Peyer's patch (tissue), 4 donors: ENCODE measurements at places on chromosomes 4 and X. TPM values are rescaled to one million over a fixed set of nuclear protein-coding genes. Genes with fewer than 3 reads are reported as not detected.

- H3K4me1 ChIP-seq: no peaks in the 10 kb centered on the region
- H3K27ac ChIP-seq: peak within 1 kb of the TSS; percentile 67
- H3K4me3 ChIP-seq: peak within 1 kb of the TSS; percentile 60
- no peaks in the 10 kb centered on the region for H3K36me3 ChIP-seq
- peak; percentile 78 for DNase-seq
These were observed at the start of gene GPRASP1 for GRCh38 chrX:102651242-102652011. Gene GPRASP1 (plus strand): TSS chrX:102651483. CDS start chrX:102653914, 2,431 bp downstream.

The TRO gene
- total RNA-seq: 2.6 TPM

The HSFX3 gene
- not detected for total RNA-seq

- H3K4me3 ChIP-seq: no peak overlapping the region
- H3K27me3 ChIP-seq: no peaks in the 10 kb centered on the region
- H3K27ac ChIP-seq: no peak overlapping the region
- H3K4me1 ChIP-seq: no peaks in the 10 kb centered on the region
- no peaks in the 10 kb centered on the region for H3K36me3 ChIP-seq
These were observed 744.0 kb downstream of the FSTL5 start for GRCh38 chr4:161419822-161420221.

- no peaks in the 10 kb centered on the region for H3K36me3 ChIP-seq
- no peak for DNase-seq
- H3K27ac ChIP-seq: peak overlapping the region; percentile 38
- H3K4me1 ChIP-seq: peaks cover 20% of the 10 kb centered on the region
- H3K27me3 ChIP-seq: no peaks in the 10 kb centered on the region
- no peak overlapping the region for H3K4me3 ChIP-seq
These were observed 2.1 kb downstream of the JAKMIP1 start for GRCh38 chr4:6198278-6198677.

DNA sequence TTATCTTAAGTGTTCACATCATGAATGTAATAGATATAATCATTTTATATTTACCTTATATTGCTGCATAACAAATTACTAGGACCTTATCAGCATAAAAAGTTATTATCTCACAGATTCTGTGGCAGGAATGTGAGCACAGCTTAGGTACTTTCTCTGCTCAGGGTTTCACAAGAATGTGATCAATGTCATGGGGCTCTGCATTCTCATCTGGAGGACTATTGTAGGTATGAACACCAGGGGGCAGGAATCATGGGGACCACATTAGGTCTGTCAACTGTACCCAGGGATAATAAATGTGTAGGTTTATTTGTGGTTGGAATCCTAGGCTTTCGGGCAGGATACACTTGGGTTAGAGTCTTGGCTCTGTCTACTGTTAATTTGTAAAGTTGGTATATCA is 519.2 kb downstream of the ARAP2 start:
- no peak overlapping the region for H3K4me3 ChIP-seq
- no peak for DNase-seq
- H3K4me1 ChIP-seq: no peaks in the 10 kb centered on the region
- no peak overlapping the region for H3K27ac ChIP-seq
- no peaks in the 10 kb centered on the region for H3K36me3 ChIP-seq

The HHIP gene
- 3.0 TPM for total RNA-seq

DNA sequence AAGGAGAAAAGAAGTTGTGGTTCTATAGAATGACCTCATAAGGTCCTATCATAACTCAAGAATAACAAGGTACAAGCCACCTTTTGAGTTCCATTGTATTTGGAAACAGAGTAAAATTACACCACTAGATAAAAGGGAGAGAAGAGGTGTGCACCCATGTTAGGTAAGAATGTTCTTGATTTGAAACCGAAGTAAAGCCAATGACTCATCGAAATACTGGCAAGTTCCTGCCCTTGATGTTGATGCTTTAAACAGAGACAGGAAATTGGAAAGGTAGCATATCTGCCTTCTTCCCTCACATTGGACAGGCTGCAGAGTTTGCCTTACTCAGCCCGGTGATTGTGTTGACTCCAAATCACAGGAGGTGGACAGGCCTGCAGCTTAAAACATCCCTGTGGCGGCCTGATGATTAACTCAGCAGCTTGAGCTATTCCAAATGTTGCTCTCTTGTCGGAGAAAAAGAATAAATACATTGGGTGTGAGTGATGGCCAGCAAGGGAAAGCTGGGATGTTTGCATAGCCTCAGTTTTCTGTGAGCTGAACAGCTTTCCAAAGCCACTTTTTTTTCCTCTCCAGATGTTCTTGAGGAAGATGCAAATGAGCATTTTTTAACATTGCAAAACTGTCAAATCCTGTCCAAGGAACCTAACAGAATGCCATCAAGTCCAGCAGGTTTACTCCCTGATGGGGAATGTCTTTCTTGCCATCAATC is 321.1 kb downstream of the NKX6-1 start:
- DNase-seq: no peak
- no peak overlapping the region for H3K27ac ChIP-seq
- no peak overlapping the region for H3K4me3 ChIP-seq
- H3K27me3 ChIP-seq: no peaks in the 10 kb centered on the region

DNA sequence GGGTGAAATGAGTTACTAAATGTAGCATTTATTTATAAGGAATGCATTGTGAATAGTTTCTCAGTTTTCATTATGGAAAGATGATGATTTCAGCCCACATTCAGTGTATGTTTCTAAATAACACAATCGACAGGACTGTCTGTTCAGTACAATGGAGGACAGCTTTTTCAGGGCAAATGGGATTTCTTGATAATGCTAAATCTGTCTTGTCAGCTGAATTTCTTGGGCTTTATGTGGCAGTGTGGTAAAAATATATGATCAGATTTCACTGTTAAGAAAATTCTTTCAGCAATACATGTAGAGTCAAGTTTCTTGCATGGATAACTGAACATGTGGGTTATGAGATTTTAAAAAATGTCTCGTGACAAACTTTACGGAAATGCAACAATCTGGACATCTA is 150.8 kb downstream of the NPNT start:
- no peak overlapping the region for H3K4me3 ChIP-seq
- no peaks in the 10 kb centered on the region for H3K27me3 ChIP-seq
- DNase-seq: no peak
- H3K27ac ChIP-seq: no peak overlapping the region
- H3K36me3 ChIP-seq: no peaks in the 10 kb centered on the region

DNA sequence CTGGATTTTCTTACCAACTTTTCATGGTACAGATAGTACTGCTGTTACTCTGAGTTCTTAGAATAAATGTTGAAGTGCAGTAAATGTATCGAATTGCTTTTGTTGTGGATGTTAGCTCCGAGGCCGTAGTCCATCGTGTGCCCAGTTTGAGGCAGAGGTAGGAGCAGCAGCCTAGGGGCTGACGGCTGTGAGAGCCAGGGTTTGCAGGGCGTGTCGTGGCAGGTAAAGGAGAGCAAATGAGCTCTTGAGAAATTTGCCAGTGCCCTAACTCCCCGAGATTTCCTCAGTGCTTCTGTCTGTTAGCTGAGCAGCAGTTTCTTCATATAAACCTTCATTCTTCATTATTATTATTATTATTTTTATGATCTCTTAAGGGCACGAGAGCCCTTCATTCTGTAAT is 21.6 kb downstream of the PRIMPOL start:
- no peak overlapping the region for H3K27ac ChIP-seq
- DNase-seq: no peak
- peaks cover 32% of the 10 kb centered on the region for H3K36me3 ChIP-seq
- no peak overlapping the region for H3K4me3 ChIP-seq

DNA sequence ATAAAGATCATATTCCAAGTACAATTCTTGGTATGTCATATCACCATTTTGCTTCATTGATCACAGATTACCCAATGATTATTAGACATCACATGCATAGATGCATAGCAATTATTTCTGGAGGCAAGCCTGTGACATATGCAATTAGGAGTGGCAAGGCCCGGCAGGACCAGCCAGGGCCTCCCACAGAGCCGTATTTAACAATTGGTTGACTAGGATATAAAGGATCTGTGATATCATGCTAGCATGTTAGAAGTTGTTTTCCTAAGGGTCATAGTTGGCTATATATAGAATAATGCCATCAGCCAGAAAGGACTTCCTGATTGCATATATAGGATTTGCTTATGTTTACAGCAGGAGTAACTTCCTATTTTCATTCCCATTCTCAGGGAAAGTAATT is 103.5 kb upstream of the OTUD4 start:
- no peak for DNase-seq
- H3K4me3 ChIP-seq: no peak overlapping the region
- H3K27ac ChIP-seq: no peak overlapping the region
- no peaks in the 10 kb centered on the region for H3K27me3 ChIP-seq
- no peaks in the 10 kb centered on the region for H3K4me1 ChIP-seq

DNA sequence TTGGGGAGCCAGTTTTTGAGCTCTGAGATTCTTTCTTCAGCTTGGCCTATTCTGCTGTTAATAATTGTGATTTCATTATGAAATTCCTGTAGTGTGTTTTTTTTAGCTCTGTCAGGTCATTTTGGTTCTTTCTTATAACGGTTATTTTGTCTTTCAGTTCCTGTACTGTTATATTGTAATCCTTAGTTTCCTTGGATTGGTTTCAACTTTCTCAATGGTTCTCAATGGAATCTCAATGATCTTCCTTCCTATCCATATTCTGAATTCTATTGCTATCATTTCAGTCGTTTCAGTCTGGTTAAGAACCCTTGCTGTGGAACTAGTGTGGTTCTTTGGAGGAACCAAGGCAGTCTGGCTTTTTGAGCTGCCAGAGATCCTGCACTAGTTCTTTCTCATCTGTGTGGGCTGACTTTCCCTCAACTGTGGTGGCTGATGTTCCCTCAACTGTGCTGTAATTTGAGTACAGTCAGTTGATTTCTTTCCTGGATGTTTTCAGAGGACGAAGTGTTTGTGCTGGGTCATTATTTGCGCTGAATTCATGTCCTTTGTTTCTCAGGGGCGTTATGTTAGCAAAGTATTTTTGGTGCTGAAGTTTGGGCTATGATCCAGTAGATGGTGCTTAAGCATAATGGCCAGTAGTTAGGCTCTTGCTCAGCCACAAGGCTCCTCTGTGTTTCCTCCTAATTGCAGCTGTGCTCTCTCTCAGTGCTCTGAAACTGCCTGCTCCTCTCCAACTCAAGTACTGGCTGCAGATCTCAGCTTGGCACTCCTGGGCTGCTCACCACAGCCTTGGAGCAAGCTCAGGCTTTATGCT is 27.5 kb downstream of the ENPEP start:
- H3K4me1 ChIP-seq: no peaks in the 10 kb centered on the region
- H3K27me3 ChIP-seq: no peaks in the 10 kb centered on the region
- H3K27ac ChIP-seq: no peak overlapping the region
- DNase-seq: no peak

GRCh38 chr4:101200561-101200960 is 146.8 kb downstream of the PPP3CA start:
- H3K4me1 ChIP-seq: peaks cover 5% of the 10 kb centered on the region
- no peak for DNase-seq
- H3K4me3 ChIP-seq: no peak overlapping the region
- H3K27me3 ChIP-seq: no peaks in the 10 kb centered on the region
- H3K36me3 ChIP-seq: no peaks in the 10 kb centered on the region

DNA sequence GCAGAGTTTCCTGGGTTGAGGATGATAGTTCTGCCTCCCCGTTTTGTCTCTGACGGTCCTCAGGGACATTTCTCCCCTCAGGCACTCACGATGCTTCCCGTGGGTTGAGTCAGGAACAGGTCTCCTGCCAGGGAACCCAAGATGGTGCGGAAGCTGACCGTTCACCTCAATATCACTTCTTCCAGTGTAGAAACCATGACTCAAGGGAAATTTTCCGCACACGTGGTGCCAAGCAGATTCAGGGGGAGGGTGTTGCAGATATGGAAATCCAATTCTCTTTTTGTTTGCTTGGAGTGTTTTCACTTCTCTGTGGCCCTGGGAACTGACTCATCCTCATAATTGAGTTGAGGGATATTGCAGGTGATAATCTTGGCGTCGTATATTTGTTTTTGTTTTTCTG is 46.7 kb downstream of the CXorf49B start:
- H3K36me3 ChIP-seq: no peaks in the 10 kb centered on the region
- H3K27me3 ChIP-seq: no peaks in the 10 kb centered on the region
- DNase-seq: no peak
- no peaks in the 10 kb centered on the region for H3K4me1 ChIP-seq
- H3K27ac ChIP-seq: no peak overlapping the region
- no peak overlapping the region for H3K4me3 ChIP-seq

- no peak overlapping the region for H3K27ac ChIP-seq
- H3K27me3 ChIP-seq: no peaks in the 10 kb centered on the region
- no peaks in the 10 kb centered on the region for H3K36me3 ChIP-seq
- no peak for DNase-seq
These were observed 9.4 kb downstream of the NPY5R start for GRCh38 chr4:163353054-163353453.

- DNase-seq: no peak
- H3K27me3 ChIP-seq: no peaks in the 10 kb centered on the region
These were observed 41.3 kb upstream of the ATP6AP2 start for GRCh38 chrX:40539214-40540142.

DNA sequence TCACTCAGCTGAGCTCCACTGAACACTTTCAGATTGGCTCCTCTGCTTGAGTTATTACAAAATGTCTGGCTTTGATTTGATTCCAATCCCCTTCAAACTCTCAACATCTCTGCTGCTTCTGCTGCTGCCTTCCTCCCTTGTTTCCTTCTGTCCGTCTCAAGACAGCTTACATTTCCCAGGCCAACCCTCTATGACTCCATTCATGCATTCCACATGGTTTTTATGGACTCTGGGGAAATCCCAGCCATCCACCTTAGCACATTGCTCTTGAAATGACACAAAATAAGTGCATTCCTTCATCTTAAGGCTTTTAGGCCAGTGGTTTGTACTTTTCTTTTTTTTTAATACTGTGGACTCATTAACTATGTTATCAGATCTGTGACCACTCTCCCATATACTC is 68.5 kb upstream of the TMEM164 start:
- no peaks in the 10 kb centered on the region for H3K36me3 ChIP-seq
- H3K27ac ChIP-seq: no peak overlapping the region
- no peaks in the 10 kb centered on the region for H3K27me3 ChIP-seq
- no peak for DNase-seq
- H3K4me1 ChIP-seq: no peaks in the 10 kb centered on the region
- no peak overlapping the region for H3K4me3 ChIP-seq

The CXCL9 gene
- 0.94 TPM for total RNA-seq

The RAB40AL gene
- not detected for total RNA-seq

- H3K27me3 ChIP-seq: no peaks in the 10 kb centered on the region
- no peak overlapping the region for H3K4me3 ChIP-seq
- no peak for DNase-seq
- H3K36me3 ChIP-seq: peaks cover 4% of the 10 kb centered on the region
- peaks cover 21% of the 10 kb centered on the region for H3K4me1 ChIP-seq
These were observed 2.3 kb upstream of the EMD start for GRCh38 chrX:154376774-154377173.

The USP17L21 gene
- total RNA-seq: not detected

The PAK3 gene
- total RNA-seq: 0.19 TPM

- no peak overlapping the region for H3K4me3 ChIP-seq
- no peaks in the 10 kb centered on the region for H3K4me1 ChIP-seq
- H3K27ac ChIP-seq: no peak overlapping the region
- no peak for DNase-seq
These were observed 44.7 kb downstream of the SETD7 start for GRCh38 chr4:139511320-139511719.

The GASK1B gene
- 8.8 TPM for total RNA-seq

The FREM3 gene
- total RNA-seq: not detected

- no peak for DNase-seq
- no peak overlapping the region for H3K27ac ChIP-seq
- no peak overlapping the region for H3K4me3 ChIP-seq
- no peaks in the 10 kb centered on the region for H3K4me1 ChIP-seq
These were observed 50.6 kb downstream of the ATP11C start for GRCh38 chrX:139882299-139882698.
